Heart right ventricle (tissue), 16 donors: ENCODE measurements at places on chromosomes 16 and 17.

DNA sequence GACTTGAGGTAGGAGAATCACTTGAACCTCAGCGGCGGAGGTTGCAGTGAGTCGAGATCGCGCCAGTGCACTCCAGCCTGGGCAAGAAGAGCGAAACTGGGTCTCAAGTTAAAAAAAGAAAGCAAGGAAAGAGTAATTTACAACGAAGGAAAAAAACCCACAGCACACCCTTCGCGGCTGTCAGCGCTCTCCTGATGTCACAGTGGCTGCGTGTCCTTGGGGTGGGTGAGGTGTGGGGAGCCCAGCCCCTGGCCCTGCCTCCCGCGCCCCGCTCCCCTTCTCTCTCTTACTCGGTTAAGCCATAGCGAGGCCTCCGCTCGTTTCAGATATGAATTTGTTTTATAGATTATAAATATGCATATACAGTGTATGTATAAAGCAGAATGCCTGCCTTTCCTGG is 740 bp upstream of the JPT2 start:
- no peak for DNase-seq

GRCh38 chr16:7246578-7246977 is 86.1 kb upstream of the RBFOX1 start:
- no peak for DNase-seq

DNA sequence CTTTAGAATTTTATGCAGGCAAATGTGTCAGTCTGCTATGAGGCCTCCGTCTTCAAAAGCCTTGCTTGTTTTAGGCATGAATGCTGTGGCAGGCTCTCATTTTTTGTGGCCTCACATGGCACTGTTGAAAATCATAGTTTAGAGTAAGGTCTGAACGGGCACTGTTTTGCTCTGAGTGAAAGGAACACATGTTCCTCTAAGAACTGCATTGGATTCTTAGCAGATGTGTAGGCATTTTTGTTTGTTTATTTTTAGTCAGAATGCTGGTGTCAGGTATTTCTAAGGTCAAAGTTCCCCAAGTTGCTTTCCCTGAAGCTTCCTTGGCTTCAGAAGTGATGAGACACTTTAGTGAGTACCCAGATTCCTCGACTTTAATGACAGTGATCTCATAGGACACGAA is 173.7 kb downstream of the HS3ST3B1 start:
- DNase-seq = no peak

DNA sequence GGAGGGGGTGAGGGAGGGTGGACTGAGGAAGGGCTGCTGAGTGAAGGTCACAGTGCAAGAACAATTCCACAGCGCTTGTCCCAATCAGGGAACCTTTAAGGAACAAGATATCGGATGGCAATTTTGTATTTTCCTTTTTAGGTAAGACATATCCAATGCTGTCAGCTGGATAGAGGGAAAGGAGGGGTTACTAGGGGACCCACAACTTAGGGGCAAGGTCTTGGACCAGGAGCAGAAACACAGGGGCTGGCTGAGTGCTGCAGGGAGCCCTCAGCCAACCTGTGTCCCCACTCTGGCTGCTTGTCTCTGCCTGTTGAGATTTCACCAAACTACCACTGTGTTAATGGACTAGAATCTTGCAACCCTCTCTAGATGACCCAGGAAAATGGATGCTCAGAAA is 47.6 kb downstream of the AKAP1 start:
- DNase-seq = no peak

DNA sequence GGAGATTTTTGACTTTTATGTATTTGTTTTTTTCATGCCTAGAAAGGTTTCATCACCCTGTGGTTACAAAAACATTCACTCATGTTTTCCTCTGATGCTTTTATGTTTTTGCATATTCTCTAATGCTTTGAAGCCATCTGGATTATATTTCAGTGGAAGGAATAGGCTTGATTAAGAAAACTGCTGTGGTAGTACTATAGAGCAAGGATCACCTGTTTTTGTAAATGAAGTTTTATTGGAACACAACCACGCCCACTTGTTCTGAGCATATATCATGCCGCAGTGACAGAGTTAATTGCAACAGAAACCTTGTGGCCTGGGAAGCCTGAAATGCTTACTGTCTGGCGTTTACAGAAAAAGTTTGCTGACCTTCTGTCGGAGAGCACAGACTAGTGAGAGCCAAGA is 11.5 kb downstream of the COX10 start:
- no peak for DNase-seq

DNA sequence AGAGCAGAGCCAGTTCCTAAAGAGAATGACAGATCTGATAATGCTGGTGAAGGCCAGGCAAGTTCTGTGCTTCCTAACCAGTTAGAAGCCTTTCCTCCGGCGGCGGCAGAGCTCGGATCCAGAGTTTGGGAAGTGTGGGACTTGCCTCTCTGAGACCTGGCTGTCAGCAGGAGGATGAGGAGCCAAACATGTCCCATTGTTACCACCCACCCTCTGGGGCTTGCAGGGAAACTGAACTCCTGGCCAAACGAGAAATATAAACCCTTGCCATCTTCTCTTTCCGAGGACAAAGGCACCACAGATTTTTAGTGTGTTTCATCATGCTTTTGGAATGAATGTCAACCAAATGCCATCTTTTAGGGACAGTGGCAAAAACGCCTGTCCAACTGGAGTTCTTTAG is 80.2 kb upstream of the SMURF2 start:
- DNase-seq = no peak

- no peak for DNase-seq
Measured at GRCh38 chr17:39981766-39982375, 1.3 kb downstream of the PSMD3 start.

GRCh38 chr16:50213939-50214519 is 52.3 kb upstream of the ADCY7 start:
- no peak for DNase-seq

DNA sequence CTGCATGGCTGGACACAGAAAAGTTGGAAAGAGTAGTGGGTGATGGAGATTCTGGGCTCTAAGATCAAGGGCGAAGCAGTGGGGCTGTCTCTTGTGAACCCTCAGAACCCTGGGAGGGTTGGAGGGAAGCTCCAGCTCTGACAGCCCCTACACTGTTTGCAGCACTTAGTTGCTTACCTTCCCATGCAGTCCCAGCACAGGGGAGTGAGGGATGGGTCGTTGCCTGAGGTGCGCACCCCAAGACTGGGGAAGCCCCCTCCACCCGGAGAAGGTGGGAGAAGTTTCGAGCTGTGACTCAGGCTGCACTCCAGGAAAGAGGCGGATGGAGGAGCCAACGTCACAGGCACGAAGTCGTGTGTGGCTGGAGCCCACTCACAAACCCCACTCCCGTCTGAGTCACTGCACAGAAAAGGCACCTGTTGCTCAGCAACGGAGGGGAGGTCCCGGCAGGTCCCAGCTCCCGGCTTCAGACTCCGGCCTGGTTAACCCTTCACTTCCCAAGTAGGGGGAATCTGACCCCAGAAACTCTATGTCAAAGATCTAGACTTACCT is 60.1 kb downstream of the AIPL1 start:
- DNase-seq = no peak

- DNase-seq = peak; percentile 77
Measured at GRCh38 chr17:83079352-83079747, at the start of gene METRNL. Gene METRNL (plus strand): TSS chr17:83079609. CDS start chr17:83079816, 207 bp downstream.

DNA sequence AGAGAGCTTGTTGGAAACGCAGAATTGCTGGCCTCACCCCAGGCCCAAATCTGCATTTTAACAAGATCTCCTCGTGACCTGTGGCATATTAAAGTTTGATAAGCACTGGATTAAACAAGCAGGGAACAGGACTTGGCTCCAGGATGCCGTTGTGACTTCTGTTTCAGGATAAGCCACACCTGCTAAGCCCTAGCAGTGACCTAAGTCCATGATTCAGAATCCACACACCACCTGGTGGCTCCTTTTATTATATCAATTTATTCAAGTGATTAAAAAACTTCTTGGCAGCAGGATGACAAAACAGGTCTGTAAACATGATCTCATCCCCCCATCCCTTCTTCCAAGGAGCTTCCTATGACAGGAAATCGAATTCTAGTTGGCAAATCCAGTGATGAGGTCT is 9.1 kb downstream of the NAGPA start:
- no peak for DNase-seq
